ENCODE measurements at places on chromosomes 13 and 19.
A peak's percentile ranks its signal among the peaks of the same experiment; 100 is the strongest.

DNA sequence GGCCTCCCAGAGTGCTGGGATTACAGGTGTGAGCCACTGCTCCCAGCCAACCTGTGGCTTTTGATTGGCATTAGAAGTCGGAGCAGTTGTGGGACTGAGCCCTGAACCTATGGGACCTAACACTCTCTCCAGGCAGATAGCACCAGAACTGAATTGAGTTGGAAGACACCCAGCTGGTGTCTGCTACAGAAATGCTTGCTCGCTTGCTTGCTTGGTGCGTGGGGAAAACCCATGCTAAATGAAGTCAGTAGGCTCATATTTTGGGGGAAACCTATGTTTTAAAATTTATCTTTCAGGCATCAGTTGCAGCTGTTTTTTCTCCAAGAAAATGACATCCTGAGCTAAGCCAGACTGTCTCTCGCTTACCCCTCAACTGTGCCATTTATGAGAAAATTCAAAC, 158.5 kb upstream of the RFC3 start:
- DNase-seq: no peak

GRCh38 chr19:16825312-16826052, 3.7 kb upstream of the SIN3B start:
- no peak for DNase-seq

DNA sequence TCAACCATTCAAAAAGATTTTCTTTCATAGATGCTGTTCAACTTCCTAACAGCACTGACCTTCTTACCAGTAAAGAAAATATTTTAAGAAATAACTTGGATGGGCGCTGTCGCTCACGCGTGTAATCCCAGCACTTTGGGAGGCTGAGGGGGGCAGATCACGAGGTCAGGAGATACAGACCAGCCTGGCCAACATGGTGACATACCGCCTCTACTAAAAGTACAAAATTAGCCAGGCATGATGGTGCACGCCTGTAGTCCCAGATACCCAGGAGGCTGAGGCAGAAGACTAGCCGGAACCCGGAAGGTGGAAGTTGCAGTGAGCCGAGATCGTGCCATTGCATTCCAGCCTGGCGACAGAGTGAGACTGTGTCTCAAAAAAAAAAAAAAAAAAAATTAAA, 865.7 kb upstream of the SLC10A2 start:
- no peak for DNase-seq

DNA sequence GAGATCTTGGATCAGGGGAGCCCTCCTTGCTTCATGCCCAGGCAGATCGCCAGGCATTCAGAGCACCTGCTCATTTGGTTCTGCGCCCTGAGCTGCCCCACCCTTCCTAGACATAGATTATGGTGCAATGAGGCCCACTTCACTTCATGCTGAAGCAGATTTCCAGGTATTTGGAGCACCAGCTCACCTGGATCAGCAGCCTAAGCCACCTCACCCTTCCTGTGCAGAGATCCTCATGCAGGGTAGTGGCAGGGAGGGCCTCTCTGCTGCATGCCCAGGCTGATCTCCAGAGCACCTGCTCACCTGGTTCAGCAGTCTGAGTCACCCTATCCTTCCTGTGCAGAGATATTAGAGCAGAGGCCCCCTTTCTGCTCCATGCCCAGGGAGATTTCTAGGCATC, 1966.1 kb downstream of the PCDH9 start:
- DNase-seq: no peak

- DNase-seq: no peak
Measured at GRCh38 chr19:48598996-48599700, 7.4 kb upstream of the SPACA4 start.

DNA sequence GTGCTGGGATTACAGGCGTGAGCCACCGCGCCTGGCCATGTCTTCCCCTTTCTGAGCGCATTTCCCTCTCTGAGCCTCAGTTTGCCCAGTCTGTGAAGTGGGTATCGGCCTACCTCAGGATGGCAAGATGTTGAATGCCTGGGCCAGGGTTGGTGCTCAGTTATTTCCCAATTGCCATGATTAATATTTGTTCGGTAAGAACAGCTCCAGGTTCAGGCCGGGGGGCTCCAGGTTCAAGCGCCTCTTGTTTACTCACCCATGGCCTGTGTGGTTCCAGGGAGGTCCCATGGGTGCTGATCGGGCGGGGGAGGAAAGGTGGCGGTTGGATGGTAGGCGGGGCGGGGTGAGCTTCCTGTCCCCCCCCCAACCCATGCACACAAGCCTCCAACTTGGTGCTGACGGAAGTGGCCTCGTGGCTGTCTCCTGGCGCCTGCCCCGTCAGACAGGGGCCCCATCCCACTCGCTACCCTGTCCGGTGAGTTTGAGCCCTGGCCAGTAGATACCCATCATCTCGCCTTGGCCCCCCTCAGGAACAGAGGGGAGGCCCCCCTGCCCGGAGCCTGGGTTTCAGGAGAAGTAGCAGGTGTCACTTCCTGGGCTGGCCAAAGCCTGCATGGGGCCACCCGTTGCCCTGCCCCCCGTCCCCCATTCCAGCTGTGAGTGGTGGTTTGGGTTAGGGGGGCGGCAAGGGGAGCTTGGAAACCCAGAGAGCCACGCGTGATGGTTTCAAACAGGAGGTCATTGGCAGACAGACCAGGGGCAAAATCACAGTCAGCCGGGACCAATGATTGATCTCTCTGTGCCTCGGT, at the start of gene FCHO1:
TSS of gene FCHO1 (plus strand) at position 375 of the 809 bp plus-strand sequence. CDS start 3,688 bp downstream, outside the sequence.
- DNase-seq: peak; percentile 82

DNA sequence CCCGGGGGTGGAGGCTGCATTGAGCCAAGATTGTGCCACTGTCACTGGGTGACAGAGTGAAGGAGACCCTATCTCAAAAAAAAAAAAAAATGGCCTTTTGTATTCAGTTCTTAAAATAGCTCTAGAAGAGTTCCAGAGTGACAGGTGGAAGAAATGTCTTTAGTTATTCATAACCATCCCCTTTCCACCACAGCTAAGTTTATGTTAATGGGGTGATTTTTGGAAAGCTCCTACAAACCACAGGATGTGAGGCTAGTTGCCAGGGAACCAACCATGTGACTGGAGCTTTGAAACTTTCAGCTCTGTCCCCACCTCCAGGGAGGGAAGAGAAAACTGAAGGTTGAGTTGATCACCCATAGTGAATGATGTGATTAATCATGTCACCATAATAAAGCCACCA, 6.9 kb downstream of the ZNF490 start:
- DNase-seq: no peak

- DNase-seq: no peak
Measured at GRCh38 chr19:16373532-16373931, 48.9 kb downstream of the KLF2 start.

DNA sequence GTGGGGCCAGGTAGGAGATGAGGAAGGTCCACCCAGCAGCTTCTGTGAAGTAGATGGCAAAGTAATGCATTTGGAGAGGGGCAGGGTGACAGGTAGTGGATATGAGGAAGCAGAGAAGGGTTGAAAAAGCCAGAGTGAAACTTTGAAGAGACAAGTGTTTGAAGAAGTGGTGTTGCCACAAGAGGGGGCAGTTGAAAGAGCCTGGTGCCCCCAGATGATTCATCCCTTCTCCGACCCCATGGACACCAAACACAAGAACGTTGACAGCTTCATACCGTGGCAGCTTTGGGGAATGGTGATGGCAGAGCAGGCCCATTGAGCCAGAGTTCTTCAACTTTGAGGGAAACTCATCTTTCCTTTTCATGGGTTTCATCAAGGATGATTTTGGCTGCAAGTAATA, 19.9 kb downstream of the IFNL3 start:
- DNase-seq: no peak

DNA sequence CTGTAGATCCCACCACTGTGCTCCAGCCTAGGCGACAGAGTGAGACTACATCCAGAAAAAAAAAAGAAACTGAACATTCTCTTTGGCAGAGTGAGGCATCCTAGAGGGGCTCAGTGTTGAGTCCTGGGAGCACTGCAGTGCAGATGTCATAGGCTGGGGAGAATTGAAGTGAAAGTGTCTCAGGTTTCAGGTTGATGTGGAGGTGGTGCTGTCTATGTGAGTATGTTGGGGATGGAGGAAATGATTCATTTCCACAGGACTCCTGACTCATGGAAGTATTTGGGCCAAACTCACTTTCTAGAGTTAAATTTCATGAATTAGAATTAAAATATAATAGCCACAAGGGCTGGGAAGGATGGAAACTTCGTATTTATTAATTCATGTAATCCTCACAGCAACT, 134.4 kb upstream of the TSC22D1 start:
- DNase-seq: no peak

DNA sequence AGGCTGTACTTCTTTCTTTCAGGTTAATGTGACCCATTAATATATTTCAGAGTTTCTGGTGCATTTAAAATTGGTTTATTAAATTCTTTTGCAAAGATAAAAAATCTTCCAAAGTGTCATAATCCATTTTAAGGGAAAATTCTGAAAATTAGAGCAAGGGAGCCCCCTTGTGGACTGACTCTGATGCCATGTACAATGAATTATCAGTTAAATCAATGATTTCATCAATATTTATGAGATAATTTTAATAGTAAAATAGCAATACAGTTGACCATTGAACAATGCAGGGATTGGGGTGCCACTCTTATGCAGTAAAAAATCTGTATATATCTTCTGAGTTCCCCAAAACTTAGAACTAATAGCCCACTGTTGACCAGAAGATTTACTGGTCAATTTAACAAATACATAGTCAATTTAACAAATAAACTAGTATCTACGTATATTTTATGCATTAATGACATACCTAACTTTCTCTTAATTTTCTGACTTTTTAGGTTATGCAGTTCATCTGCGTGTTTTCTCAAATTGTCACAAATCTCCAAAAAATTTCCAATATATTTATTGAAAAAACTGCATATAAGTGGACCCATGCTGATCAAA, 479.1 kb upstream of the MIR17HG start:
- DNase-seq: no peak

DNA sequence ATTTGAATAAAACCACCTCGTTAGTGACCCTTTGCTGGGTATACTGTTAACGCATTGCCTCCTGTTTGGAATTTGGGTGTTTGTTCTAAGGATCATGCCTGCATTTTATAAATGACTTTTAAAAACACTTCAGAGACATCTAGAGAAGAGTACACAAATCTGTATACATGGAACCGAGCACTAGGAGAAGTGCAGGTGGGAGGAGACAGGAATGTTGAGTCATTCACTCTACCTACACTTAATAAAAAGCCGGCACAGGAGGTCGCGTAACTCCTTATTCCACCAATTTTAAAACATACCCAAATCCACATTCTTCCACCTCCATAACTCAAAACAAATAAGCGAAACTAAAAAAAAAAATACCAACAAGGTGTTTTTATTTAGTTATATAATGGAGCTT, 48.6 kb downstream of the FGF9 start:
- DNase-seq: no peak

GRCh38 chr13:41693434-41693833, 236.1 kb downstream of the RGCC start:
- DNase-seq: no peak

GRCh38 chr19:48961051-48961649, 4.0 kb upstream of the FTL start:
- DNase-seq: no peak

DNA sequence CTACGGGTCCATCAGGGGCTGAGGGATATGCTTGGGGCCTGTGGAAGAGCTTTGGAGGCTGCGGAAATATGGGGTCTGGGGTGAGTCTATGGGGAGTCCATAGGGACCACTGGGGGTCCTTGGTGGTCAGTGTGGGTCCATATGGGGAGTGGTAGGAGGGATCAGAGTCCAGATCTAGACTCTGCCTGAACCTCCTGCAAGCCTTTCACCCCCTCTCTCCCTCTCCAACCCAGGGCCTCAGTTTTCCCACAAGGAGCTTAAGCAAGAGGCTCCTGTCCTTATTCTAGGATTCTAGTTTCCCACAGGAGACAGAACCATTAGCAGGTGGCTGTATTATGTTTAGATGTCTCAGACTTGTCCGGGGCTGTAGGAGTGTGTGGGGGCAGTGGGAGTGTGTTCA, 161.9 kb upstream of the TSHZ3 start:
- DNase-seq: no peak
